ENCODE measurements at places on chromosomes 3 and 15.

DNA sequence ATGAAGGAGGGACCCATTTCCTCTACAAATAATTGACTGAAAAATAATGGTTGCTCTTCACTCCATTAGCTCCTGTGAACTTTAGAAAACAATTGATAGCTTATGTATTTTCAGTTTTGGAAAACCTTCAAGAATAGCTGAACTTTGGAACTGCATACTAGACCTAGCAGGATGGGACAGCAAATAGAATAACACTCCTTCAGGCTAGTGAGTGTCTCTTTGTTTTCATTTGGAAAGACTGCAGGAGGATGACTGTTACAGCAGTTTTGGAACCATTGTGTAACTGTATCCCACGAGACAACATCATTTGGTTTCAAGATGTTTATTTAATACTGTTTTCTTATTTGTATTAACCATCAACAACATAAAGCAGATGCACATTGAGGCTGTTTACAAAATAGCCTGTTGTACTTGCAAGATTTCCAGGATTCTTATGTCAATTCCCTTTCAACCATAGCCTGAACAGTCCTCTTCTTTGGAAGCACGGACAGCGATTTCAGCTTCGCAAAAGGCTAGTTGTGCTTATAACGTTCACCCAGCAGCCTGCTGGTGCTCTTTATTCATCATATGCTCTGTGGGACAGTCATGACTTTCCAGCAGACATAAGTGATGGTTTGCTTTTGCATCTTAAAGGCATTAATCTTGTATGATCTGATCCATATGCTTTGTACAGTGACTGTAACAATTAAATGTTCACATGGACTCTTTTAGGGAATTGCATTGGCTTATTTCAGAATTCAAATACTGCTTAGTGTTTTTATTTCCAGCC, 335.5 kb downstream of the IL5RA start:
- DNase-seq: no peak
- H3K4me1 ChIP-seq: no peaks in the 10 kb centered on the region
- no peak overlapping the region for H3K4me3 ChIP-seq
- H3K27me3 ChIP-seq: no peaks in the 10 kb centered on the region

GRCh38 chr15:65409036-65409631, 13.6 kb downstream of the IGDCC4 start:
- no peaks in the 10 kb centered on the region for H3K36me3 ChIP-seq
- H3K27me3 ChIP-seq: peaks cover 6% of the 10 kb centered on the region
- H3K4me1 ChIP-seq: no peaks in the 10 kb centered on the region
- no peak overlapping the region for H3K27ac ChIP-seq

- H3K27ac ChIP-seq: no peak overlapping the region
- no peaks in the 10 kb centered on the region for H3K36me3 ChIP-seq
- no peaks in the 10 kb centered on the region for H3K27me3 ChIP-seq
- DNase-seq: no peak
- no peaks in the 10 kb centered on the region for H3K4me1 ChIP-seq
These were observed 108.5 kb downstream of the CHSY1 start for GRCh38 chr15:101143321-101143720.

DNA sequence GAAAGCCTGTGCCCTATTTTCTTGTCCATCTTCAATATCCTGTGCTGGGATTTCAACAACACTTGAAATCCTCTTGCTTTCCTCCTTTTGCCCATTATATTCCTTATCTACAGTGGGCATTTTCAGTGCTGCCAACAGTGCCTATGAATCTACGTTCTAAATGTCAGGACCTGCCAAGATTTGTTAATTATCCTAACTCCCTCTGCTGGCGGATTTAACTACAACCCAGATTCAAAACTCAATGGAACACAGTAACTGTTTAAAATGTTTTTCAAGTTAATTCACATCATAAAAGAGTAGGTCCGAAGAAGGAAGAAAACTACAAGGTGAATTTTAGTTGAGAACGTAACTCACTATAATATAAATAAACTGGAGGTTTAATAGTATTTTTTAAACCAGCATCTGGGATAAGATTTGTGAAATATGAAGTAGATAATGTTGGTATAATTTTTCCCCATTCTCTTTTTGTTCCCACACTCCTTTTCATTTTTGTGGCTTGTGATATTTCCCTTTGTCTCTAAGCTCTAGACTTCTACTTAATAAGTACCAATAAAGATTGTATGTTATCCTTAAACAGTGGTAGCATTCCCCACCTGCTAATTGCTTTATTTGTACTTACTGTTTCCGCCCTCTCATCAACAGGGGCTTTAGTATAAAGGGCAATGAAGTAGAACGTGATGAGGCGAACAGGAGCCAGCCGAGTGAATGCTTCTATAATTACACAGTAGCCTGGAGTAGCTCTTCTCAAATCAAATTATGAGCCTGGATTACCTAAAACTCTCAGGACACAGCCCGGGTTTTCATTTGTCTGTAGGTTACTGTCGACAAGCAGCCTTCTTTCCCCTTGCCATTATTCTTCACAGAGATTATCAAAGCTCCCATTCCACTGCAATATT, 302.5 kb upstream of the ATP11B start:
- no peaks in the 10 kb centered on the region for H3K4me1 ChIP-seq
- no peak overlapping the region for H3K4me3 ChIP-seq
- H3K36me3 ChIP-seq: no peaks in the 10 kb centered on the region
- H3K27me3 ChIP-seq: peaks cover 2% of the 10 kb centered on the region

DNA sequence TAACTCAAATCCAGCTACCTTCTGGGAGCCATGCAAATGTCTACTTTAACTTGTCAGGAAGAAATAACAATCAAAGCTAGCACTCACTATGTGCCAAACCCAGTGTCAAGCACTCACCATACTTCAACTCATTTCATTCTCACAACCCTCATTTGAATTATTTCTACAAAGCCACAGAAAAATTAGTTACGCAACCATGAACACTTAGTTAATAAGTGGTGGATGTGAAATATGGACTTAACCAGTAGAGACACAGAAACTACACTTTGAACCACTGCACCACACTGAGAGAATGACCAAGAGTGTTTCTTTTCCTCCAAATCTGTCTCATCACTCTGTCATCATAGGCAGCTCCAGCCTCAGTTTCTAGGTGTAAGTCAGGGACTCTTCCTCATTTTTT, 91.0 kb upstream of the MBNL1 start:
- H3K36me3 ChIP-seq: no peaks in the 10 kb centered on the region
- no peaks in the 10 kb centered on the region for H3K27me3 ChIP-seq
- no peaks in the 10 kb centered on the region for H3K4me1 ChIP-seq

All from DND-41 (cell line).